ENCODE measurements at places on chromosomes 1 and 21. TPM values are rescaled to one million over a fixed set of nuclear protein-coding genes. Genes with fewer than 3 reads are reported as not detected.
A peak's percentile ranks its signal among the peaks of the same experiment; 100 is the strongest.

DNA sequence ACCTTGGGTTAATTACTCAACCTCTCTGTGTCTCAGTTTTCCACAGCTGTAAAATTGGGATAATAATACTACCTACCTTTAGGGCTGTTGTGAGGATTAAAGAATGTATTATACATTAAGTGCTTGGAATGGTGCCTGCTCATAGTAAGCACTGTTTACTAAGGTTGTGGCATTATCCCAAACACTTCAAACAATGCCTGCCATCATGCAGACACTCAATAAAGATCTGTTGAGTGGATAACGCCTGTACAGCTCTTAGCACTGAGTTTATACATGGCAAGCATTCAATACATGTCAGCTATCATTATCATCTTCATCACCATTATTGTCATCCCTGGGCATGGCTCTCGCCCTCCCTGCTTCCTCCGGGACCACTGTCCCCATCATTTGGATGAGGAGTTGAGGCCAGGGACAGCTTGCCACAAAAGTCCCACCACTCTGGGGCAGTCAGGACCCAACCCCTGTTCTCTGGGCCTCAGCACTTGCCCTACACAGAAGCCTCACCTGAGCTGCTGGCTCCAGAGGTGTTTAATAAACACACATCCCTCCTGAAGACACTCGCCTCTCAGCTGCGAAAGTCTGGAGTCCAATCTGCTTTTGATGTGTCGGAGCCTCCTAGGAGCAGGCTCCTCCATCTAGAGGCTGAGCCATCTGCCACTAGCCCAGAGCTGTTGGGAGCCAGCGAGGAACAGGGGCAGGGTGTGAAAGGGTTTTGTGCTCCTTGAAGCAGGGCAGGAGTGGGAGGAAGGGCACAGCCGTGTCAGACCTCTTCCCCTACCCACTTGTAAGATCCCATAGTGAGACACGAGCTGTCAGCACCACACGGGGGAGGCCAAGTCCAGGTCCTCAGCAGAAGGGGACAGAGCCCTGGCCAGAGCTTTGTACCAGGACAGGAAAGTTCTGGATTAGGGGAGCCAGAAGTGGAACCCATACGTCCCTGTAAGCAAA lies 80.9 kb upstream of the ZC3H12A start:
- DNase-seq: no peak
- no peaks in the 10 kb centered on the region for H3K4me1 ChIP-seq
- H3K27ac ChIP-seq: no peak overlapping the region

- no peak overlapping the region for H3K4me3 ChIP-seq
- no peaks in the 10 kb centered on the region for H3K27me3 ChIP-seq
- DNase-seq: no peak
Observed at GRCh38 chr1:10672343-10673050, 123.9 kb downstream of the CASZ1 start.

DNA sequence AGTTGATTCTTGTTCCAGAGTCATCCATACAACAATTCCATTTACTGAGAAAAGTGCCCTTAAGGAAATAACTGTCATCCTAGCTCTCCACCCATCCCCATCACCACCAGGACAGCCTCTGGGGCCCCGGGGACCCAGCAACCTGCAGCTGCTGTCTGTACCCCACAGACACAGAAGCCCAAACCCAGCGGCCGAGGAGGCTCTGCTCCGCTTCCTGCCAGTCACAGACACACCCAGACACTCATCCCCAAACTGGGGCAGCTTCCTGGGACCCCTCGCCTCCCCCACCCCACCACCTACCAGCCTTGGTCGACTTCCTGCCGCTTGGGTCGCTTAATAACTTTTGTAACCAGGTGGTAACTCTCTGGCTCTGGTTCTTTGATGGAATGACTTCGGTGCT lies 121.6 kb upstream of the SLC25A33 start:
- H3K4me3 ChIP-seq: no peak overlapping the region
- no peak overlapping the region for H3K27ac ChIP-seq
- no peaks in the 10 kb centered on the region for H3K36me3 ChIP-seq
- peaks cover 5% of the 10 kb centered on the region for H3K4me1 ChIP-seq
- H3K27me3 ChIP-seq: no peaks in the 10 kb centered on the region

DNA sequence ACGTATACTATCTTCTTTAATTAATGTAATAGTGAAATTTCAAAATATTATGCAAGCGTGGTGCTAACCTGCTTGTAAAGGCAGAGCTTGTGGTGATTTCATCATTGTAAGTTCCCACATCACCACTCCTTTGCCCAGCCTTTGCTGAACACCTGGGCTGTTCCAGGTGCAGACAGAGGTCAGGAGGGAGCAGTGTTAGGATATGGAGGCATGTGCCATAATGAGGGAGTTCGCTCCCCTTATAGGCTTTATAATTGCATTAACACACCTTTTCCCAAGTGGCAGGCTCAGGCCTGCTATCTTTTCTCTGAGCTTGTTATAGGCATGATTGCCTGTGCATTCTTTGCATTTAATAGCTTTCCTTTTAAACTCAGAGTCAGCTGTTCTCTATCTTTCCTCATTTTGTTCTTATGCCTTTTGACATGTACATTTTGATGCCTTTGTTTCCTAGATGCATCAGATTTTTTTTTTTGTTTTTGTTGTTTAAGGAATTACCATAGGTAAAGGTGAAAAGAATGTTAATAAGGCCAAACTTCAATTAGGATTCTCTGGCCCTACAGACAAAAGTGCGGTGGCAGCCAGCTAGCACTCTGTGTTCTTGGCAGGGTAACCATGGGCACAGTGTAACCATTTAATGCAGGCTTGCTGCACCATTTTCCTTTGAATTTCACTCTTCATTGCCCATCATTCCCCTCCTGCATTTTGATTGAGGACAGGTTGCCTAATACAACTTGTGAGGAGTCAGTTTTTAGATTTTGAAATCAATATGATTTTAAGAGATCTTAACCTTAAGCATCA lies 12.6 kb downstream of the NPL start:
- H3K36me3 ChIP-seq: peaks cover 2% of the 10 kb centered on the region
- H3K27ac ChIP-seq: no peak overlapping the region
- no peak overlapping the region for H3K4me3 ChIP-seq
- H3K27me3 ChIP-seq: no peaks in the 10 kb centered on the region
- H3K4me1 ChIP-seq: no peaks in the 10 kb centered on the region

- no peak overlapping the region for H3K4me3 ChIP-seq
- no peaks in the 10 kb centered on the region for H3K4me1 ChIP-seq
- DNase-seq: no peak
- H3K27ac ChIP-seq: no peak overlapping the region
Observed at GRCh38 chr1:109806733-109807400, 43.1 kb upstream of the EPS8L3 start.

- peak; percentile 66 for DNase-seq
- H3K4me1 ChIP-seq: peaks cover 17% of the 10 kb centered on the region
- H3K27me3 ChIP-seq: peaks cover 4% of the 10 kb centered on the region
- H3K4me3 ChIP-seq: no peak overlapping the region
- H3K36me3 ChIP-seq: no peaks in the 10 kb centered on the region
- H3K27ac ChIP-seq: no peak overlapping the region
Observed at GRCh38 chr21:41170442-41170841, 2.5 kb downstream of the BACE2 start.

- H3K27ac ChIP-seq: no peak overlapping the region
- H3K4me3 ChIP-seq: no peak overlapping the region
- H3K4me1 ChIP-seq: no peaks in the 10 kb centered on the region
- no peak for DNase-seq
Observed at GRCh38 chr1:196567238-196567637, 41.0 kb downstream of the KCNT2 start.

- H3K4me1 ChIP-seq: no peaks in the 10 kb centered on the region
- H3K4me3 ChIP-seq: no peak overlapping the region
- H3K27ac ChIP-seq: no peak overlapping the region
- H3K36me3 ChIP-seq: no peaks in the 10 kb centered on the region
- DNase-seq: no peak
Observed at GRCh38 chr1:24337455-24337854, 18.3 kb downstream of the GRHL3 start.

DNA sequence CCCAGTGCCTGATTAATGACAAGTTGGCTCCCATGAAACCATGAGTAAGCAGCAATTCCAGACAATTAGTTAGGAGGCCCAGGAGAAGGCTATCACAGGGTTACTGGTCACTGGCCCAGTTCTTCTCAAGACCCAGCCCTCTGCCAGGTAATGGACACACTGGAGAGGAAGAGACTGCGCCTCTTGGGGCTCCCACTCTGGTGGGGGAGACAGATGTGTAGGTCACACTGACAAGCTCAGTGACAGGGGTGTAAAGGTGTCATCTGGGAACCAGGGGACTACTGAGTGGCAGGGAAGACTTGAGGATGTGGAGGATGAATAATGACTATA lies 4.9 kb downstream of the HPCA start:
- no peak overlapping the region for H3K4me3 ChIP-seq
- H3K36me3 ChIP-seq: no peaks in the 10 kb centered on the region
- no peak overlapping the region for H3K27ac ChIP-seq
- peaks cover 10% of the 10 kb centered on the region for H3K27me3 ChIP-seq

DNA sequence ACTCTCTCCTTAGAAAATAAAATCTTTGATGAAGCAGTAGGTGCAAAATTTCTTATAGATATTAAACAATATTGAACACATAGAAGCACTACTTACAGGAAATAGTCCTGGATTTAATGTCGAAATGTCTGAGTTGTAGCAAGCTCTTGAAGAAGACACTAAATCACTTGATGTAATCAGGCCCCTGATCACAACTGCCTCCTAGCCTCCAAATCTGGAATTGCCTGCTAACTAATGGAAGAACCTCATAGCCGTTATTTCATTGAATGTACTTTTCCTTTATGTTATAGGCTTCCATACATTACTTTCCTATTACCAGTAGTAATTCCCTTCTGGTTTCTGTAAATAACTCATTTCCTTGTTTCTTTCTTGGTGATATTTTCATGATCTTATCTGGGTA lies 675.7 kb upstream of the CHRM3 start:
- no peak overlapping the region for H3K4me3 ChIP-seq
- no peaks in the 10 kb centered on the region for H3K4me1 ChIP-seq
- no peak overlapping the region for H3K27ac ChIP-seq

DNA sequence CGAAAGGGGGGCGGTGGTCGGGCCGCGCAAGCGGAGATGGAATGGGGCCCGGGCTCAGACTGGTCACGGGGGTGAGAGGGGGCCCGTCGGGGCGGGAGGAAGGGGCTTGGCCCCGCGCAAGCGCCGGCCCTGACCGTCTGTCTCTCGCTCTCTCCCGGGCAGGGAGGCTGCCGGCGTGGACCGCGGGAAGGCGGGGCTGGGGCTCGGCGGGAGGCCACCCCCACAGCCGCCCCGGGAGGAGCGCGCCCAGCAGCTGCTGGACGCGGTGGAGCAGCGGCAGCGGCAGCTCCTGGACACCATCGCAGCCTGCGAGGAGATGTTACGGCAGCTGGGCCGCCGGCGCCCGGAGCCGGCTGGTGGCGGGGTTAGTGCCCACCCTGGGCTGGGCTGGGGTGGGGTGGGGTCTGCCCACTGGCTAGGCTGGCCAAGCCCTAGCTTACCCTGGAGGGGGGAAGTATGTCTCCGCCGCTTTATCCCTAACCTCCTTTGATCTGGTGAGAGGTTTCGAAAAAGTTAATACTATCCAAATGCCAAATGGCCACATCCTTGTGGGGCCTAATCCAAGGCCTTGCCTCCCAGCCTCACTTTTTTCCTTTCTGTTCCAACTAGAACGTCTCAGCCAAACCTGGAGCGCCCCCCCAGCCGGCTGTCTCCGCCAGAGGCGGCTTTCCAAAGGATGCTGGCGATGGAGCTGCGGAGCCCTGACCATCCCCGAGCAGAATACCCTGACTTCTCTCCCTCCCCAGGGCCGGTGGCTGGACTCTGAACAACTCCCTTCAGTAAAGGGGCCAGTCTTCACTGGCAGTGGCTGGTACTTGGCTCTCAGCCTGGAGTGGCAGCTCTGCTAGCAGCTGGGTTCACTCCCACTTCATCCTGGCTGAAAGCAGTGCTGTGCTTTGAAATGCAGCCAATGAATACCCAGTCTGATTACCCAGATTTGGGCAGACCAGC lies 636 bp upstream of the YRDC start:
- DNase-seq: no peak
- peaks cover 6% of the 10 kb centered on the region for H3K4me1 ChIP-seq
- H3K27ac ChIP-seq: peak overlapping the region; percentile 75
- no peaks in the 10 kb centered on the region for H3K27me3 ChIP-seq

GRCh38 chr1:3940081-3940753 lies 40.1 kb upstream of the C1orf174 start:
- no peaks in the 10 kb centered on the region for H3K4me1 ChIP-seq
- no peak for DNase-seq
- no peak overlapping the region for H3K27ac ChIP-seq
- H3K36me3 ChIP-seq: no peaks in the 10 kb centered on the region
- peaks cover 3% of the 10 kb centered on the region for H3K27me3 ChIP-seq
- no peak overlapping the region for H3K4me3 ChIP-seq

GRCh38 chr1:960363-961131 lies at the start of gene KLHL17:
Gene KLHL17, plus strand, starts transcription at chr1:960584. Its CDS starts 110 bp downstream, at chr1:960694.
- no peak within 1 kb of the TSS for H3K27ac ChIP-seq
- peak within 1 kb of the TSS; percentile 51 for H3K4me3 ChIP-seq

DNA sequence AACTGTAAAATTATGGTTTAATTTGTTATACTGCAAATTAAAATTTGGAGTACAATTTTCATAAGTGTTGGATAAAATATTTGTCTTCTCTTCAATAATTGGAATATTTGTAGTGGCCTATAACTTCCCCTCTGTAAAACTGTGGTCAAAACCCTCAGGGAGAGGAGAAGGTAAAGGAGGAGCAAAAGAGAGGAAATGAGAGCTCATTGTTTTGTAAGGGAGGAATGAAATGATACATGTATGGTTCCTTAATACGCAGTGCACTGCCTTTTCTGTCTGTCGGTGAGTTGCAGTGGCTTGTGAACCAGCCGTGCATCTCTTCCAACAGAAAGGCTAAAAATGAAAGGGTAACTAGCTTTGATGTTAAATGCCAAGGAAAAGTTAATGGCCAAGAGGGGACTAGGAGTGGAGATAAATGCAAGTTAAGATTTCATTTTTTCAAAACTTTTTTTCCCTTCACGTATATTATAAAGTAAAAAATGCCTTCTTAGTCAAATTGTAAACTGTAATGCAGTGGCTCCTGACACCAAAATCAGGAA lies 26.4 kb downstream of the LRRC8D start:
- no peak overlapping the region for H3K4me3 ChIP-seq
- H3K36me3 ChIP-seq: no peaks in the 10 kb centered on the region
- H3K27ac ChIP-seq: no peak overlapping the region
- no peaks in the 10 kb centered on the region for H3K27me3 ChIP-seq
- no peak for DNase-seq

- no peaks in the 10 kb centered on the region for H3K27me3 ChIP-seq
- no peak for DNase-seq
- H3K4me1 ChIP-seq: no peaks in the 10 kb centered on the region
Observed at GRCh38 chr1:147252540-147252939, 10.1 kb downstream of the CHD1L start.

- no peak overlapping the region for H3K4me3 ChIP-seq
- no peak overlapping the region for H3K27ac ChIP-seq
- no peaks in the 10 kb centered on the region for H3K4me1 ChIP-seq
- DNase-seq: no peak
- no peaks in the 10 kb centered on the region for H3K27me3 ChIP-seq
- no peaks in the 10 kb centered on the region for H3K36me3 ChIP-seq
Observed at GRCh38 chr21:30979054-30979453, 59.2 kb downstream of the KRTAP19-8 start.

GRCh38 chr21:21712748-21713520 lies 714.7 kb downstream of the NCAM2 start:
- no peak overlapping the region for H3K4me3 ChIP-seq
- DNase-seq: no peak
- H3K36me3 ChIP-seq: no peaks in the 10 kb centered on the region
- no peaks in the 10 kb centered on the region for H3K4me1 ChIP-seq

BRINP3 gene
- not detected for total RNA-seq

OR6N1 gene
- not detected for total RNA-seq

ERRFI1 gene
- total RNA-seq: 424 TPM

AHCYL1 gene
- total RNA-seq: 27.1 TPM

RHCE gene
- total RNA-seq: 89.9 TPM

CGN gene
- total RNA-seq: 48.9 TPM

FCGR1A gene
- 3.5 TPM for total RNA-seq

RIMKLA gene
- 0.08 TPM for total RNA-seq

PRDM16 gene
- total RNA-seq: 0.67 TPM

CEPT1 gene
- total RNA-seq: 37.3 TPM

LCE2C gene
- not detected for total RNA-seq

Data from liver (tissue), 10 donors.